ENCODE measurements at places on chromosomes 3 and 15.

DNA sequence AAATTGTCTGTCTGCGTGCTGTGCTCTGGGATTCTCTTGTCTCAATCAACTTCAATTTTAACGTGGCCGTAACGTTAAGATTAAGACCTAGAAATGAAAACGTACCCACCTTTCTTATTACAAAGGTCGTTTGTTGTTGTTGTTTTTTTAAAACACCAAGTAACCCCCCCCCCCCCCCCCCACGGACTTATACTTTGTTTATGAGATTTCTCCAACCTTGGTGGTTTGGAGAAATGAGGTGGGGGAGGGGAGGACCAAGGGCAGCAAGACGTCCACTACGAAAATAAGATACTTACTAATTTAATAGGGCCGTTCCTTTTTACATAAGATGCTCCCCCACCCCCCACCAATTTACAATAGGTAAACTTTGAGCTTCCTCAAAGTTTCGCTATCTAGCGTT lies 244.4 kb upstream of the TOPAZ1 start:
- DNase-seq, result no peak

DNA sequence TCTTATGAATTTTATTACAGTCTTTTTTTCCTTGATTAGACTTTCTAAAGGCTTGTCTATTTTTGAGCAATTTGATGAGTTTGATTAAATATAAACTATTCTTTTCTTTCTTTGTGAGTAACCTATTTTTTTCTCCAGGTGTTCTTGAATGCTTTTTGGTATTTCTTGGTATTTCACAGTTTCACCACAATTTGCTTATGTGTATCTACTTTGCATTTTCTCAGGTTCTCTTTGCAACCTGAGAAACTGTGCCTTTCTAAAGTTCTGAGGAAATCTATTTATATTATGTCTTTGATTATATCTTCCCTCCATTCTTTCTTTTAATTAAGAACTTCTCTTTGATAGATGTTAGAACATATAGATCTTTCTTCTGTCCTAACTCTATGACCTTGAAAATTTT lies 117.1 kb upstream of the MLF1 start:
- DNase-seq, result no peak

DNA sequence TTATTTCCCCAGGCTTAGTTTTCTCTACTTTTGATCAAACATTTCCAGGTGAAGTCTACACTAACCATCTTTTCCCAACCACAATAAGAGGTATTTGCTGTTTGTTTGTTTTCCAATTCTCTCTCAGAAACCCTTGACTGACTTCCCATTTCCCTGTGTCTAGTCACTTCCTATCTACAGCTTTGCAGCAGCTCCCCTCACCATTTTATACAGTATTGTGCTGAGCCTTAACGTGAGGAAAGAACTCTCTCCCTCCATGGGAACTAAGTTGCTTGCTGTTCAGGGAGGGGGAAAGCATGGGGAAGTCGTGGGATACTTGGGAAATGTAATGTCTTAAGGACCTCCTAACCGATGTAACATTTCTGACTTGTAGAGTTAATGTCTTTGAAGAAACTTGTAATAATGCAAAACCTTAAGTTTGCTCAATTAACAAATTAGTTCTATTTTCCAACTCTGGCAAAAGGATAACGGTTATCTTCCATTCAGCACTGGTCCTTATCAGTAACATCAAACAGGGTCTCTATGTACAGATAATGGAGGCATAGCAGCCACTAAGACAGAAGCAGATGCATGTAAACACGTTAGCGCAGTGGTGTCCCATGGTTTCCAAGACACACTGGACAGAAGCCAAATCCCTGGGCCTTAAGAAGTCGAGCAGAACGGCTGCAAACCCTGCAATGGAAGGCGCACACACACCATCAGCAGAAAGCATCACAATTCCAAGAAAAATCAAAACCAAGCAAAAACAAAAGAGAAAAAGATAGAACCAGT lies 39.7 kb downstream of the NPTN start:
- no peak for DNase-seq

GRCh38 chr3:69324362-69325025 lies 61.4 kb downstream of the FRMD4B start:
- peak; percentile 91 for DNase-seq

DNA sequence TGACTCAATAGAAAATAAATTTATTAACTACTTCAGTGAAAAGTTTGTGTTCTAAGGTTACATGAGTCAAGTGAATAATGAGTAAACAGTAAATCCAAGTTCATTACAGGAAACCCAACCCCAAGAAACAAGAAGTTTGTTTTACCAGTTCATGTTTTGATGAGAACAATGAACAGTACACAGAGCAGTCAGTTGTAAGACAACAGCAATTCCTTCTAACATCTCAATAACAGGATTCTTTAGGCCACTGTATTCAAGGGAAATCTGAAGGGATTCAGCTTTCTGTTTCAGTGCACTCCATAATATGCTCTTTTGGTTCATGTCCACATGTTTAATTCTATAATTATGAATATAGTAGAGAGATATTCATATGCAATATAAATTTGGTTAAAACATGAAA lies 18.4 kb downstream of the ATR start:
- DNase-seq, result no peak

DNA sequence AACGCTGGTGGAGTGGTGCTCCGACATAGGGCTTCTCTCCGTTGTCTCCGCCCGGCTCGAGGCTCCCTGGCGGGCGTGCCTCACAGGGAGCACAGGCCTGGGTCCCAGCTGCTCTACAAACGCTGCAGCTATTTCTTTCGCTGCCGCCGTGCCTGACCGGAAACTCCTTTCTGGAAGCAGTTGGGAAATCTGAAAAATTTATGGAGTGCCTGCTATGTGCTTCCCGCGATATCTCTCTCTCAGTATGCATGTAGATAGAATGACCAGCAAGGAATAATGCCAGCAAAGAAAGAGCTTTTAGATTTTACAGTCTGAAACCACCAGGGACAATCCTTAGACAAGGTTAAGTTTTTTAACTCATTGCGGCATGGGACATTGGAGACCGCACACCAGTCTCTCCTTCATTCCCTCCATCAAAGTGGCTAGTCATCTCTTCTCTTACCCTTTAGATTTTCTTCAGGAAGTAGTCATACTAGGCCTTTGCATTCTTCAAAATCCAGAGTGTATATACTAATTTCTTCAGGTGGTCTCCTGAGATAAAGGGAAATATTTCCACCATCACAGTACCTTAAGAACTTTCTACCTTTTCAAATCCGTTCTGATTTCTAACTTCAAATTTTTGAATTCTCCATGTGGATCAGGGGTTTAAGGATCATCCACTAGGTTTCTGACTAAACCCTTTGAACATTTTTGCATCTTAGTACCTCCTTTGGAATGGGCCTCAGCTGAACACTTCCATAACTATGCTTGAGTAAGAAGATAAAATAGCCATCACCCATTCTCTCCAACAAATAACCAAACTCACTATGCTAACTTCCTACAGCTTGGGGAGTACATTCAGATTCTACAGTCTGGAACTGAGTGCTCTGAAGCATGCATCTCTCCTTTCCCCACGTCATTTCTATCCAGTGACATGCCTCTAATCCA lies 1.1 kb upstream of the NPHP3 start:
- no peak for DNase-seq

- peak; percentile 12 for DNase-seq
Measured at GRCh38 chr15:61736790-61737189, 323.5 kb downstream of the VPS13C start.

DNA sequence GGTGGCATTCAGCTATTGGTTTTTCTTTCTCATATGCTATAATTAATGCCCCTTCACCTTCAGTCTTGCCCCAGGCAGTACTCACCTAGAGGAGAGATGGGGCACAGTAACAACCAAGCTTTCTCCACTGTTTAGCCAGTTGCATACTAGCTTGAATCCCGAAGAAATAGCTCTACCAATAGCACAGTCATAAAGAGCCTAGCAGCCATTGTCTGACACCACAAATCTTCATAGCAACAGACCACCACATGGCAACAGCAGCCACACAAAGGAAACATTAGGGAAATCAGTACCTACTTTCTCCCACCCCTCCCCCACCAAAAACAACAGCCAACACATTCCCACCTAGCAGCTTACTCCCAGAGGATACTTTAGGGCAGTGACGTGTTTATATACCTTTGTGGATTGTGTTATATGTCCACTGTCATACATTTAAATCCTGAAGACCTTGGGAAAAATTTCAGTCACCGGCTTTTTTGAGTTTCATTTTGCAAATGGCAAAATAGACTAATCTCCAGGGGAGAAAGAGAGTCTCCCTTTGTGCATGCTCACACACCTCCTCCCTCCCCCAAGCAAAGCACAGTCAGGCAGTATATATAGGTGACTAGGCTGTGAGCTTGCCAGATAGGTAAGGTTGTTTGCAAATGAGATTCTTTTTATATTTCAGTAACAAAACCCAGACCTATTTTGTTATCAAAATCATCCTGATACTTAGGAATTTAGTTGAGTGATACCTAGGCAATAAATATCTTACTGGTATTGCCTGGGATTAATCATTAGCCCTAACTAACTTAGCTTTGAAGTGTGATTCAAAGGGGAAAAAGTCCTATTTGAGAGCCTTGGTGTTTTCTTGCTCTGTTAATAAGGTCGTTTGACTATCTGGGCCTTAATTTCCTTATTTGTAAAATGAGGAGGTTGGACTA lies 140.6 kb downstream of the RBPMS2 start:
- peak; percentile 59 for DNase-seq

- DNase-seq, result no peak
Measured at GRCh38 chr3:31010491-31010890, 116.0 kb upstream of the GADL1 start.

DNA sequence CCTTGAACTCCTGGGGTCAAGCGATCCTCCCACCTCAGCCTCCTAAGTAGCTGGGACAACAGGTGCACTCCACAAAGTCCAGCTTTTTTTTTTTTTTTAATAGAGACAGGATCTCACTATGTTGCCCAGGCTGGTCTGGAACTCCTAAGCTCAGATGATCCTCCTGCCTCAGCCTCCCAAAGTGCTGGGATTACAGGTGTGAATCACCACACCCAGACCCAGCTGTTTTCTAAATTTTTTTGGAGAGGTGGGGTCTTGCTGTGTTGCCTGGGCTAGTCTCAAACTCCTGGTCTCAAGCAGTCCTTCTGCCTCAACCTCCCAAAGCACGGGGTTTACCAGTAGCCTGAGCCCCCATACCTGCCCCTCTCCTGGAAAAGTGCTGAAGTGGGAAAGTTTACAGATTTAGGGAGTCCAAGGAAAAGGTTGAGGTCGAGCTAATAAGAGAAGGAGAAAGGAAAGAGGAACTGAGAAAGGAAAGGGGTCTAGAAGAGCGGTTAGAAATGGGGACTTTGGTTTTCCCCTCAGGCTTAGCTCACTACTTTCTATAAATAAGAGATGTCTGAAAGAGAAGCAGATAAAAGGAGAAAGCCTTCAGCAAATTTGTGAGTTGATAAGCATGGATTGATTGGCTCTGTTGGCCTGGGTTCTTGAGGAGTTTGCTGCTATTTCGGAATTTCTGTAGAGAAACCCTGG lies 23.6 kb downstream of the UBE2E1 start:
- peak; percentile 78 for DNase-seq

DNA sequence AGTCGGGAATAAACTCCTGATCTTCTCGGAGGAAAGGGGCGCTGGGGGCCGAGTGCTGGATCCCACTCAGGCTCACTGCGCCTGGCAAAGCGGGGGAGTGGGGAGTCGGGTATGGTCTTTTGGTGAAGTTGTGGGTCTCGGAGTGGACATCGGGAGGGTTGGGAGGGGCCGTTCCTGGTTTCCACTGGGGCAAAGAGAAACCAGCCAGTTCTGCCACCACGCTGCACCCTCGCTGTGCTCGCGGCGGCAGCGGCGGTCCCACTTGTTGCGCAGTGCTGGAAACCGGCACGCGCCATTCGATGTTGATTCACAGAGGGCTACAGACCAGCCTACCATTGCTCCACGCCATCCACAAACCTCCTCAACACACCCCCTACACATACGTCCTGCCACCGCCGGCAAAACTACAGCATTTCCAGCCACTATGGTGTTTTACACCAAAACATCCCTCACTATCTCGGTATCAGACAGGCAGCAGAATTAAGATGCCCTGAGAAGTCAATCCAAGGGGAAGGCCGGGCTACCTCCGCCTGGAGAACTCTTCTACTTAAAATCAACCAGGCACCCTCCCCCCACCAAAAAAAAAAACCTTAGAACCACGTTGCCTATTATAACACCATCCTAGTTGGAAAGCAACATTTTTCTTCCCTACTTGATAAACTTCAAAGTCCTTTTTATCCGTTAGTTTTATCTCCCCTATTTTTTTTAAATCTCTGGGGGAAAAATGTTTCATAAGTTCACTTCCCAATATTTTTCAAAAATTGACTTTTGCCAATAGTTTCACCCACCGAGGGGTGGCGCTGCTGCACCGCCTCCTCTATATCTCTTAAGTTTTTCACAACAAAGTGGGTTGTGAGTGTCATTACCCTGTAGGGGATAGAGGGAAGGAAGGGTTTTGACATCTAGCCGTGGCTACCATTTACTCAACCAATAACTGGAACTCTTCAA lies 3.6 kb downstream of the BCL6 start:
- DNase-seq, result peak; percentile 90

GRCh38 chr3:187977659-187978058 lies 176.3 kb upstream of the LPP start:
- DNase-seq, result no peak

- no peak for DNase-seq
Measured at GRCh38 chr3:112610121-112610520, 30.8 kb downstream of the CCDC80 start.

DNA sequence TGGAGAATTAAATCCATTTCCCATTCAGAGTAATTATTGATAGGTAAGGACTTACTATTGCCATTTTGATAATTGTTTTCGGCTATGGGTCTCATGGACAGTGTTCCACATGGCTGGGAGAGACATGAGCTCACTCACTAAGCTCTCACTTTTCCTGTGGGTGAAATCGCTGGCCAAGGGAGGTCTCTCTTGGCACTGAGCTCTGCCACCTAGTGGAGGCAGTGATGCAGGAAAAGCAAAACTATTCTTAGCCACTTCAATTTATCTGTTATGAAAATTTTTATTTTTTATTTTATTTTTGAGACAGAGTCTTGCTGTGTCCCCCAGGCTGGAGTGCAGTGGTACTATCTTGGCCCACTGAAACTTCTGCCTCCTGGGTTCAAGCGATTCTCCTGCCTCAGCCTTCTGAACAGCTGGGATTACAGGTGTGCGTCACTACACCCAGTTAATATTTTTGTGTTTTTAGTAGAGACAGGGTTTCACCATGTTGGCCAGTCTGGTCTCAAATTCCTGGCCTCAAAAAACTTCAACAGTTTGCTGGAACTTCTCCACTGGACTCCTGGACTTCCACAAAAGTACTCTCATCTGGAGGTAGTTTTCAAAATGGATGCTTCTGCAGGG lies 4.7 kb upstream of the RNF13 start:
- peak; percentile 72 for DNase-seq

DNA sequence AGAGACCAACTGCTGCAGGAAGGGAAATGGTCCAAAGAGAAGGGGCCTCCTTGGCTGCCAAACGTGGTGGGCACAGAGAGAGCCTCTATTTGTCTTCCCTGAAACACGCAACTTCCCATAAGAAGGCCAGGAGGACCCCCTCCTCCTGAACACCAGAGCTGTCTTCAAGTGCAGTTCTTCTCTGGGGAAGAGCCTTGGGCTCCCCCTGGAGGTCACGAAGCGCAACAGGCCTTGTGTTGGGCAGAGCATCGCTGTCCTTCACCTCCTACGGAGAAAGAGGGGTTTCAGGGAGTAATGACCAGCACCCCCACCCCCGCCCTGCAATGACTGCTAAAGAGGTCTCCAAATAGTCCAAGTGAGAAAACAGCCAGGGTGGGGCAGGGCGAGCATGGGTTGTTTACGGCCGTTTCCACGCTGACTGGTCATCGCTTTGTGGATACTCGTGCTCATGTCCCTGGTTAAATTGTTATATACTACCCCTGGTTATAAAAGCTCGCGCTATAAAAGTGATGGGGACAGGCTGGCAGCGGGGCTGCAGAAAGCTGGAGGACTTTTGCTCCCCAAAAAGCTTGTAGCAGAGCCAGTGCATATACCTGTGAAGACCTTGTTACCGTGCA lies 397.5 kb upstream of the ATP10A start:
- DNase-seq, result peak; percentile 51

GRCh38 chr3:167375478-167375877 lies 4.6 kb downstream of the ZBBX start:
- no peak for DNase-seq

Measured in KBM-7 (cell line).